ENCODE measurements at places on chromosomes 5 and 9. TPM values are rescaled to one million over a fixed set of nuclear protein-coding genes. Genes with fewer than 3 reads are reported as not detected.

- DNase-seq = no peak
Measured at GRCh38 chr9:33813712-33814641, 3.0 kb upstream of the UBE2R2 start.

The SLC25A2 gene
- not detected for total RNA-seq

The FCN2 gene
- not detected for total RNA-seq

The ADAMTSL2 gene
- total RNA-seq = 5.1 TPM

- no peak for DNase-seq
Measured at GRCh38 chr5:34436761-34437501, 219.2 kb upstream of the RAI14 start.

The OXCT1 gene
- total RNA-seq = 154 TPM

- no peak for DNase-seq
Measured at GRCh38 chr5:142690667-142691066, 4.8 kb upstream of the FGF1 start.

DNA sequence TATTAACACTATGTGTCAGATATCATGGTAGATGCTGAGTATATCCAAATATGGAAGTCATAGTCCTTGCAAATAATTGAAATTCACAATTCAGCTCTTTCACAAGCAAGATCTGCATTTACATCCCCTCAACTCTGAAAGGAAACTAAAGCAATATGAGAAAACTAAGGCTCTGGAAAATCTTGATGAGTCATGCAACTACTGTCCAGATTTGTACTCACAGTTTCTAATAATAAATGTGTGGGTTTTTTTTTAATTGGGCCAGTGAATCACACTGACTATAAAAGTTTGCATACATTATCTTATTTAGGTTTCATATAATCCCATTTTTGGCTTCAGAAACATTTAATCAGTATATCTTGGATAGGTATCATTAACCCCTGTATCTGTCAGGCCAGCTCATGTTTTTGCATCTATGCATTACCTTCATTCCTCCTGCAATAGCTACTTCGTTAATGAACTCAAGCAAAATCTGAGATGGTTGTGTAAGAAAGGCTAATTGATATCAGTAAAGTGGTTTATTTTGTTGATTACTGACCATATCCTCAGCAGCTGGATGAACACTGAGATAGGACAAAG, 58.7 kb upstream of the PRR16 start:
- no peak for DNase-seq

DNA sequence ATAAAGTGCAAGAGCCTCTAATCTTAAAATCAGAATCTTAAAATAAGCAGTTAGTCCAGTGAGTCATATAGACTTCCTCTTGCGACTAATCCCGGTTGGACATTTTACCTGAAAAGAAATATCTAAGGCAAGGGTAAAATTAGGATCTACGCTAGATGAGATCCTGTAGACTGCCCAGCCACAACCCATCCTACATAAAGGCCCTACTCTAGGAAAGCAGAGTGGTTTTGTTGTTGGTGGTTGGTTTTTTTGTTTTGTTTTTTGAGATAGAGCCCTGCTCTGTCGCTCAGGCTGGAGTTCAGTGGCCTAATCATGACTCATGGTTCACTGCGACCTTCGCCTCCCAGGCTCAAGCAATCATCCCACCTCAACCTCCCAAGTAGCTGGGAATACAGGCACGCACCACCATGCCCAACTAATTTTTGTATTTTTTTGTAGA, 6.9 kb downstream of the TSC1 start:
- no peak for DNase-seq

DNA sequence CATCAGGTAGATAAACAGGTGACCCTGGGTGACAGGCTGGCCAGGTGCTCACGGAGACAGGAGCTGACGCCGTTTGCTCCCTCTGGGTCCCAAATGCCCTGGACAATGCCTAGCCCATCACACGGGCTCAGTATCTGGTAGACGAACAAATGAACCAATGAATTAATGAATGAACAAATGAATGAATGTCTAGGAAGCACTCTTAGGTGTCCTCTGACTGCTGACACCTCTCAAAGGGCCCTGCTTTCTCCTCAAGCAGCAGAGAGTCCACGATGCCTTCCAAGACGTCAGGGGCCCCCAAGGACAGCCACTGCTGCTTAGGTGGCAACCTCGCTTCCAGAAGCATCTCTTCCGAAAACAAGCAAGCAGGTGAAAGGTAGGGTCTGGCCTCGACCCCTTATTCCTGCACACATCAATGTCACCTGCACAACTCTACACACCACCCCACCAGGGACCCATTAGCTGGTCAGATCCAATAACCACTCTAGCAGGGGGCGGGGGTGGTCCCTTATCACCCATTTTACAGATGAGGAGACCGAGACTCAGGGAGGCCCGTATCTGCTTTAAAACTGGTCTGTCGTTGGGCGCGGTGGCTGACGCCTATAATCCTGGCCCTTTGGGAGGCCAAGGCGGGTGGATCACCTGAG, 45.2 kb downstream of the VAV2 start:
- DNase-seq = peak; percentile 13

GRCh38 chr5:95332158-95332557, 47.3 kb upstream of the MCTP1 start:
- DNase-seq = no peak

The SLC34A1 gene
- not detected for total RNA-seq

The KCNIP1 gene
- 0.20 TPM for total RNA-seq

- DNase-seq = no peak
Measured at GRCh38 chr9:99187311-99187710, 34.4 kb downstream of the ALG2 start.
